ENCODE measurements at places on chromosomes 16 and 17.

- no peak for DNase-seq
Measured at GRCh38 chr17:11557727-11558452, 40.4 kb upstream of the DNAH9 start.

DNA sequence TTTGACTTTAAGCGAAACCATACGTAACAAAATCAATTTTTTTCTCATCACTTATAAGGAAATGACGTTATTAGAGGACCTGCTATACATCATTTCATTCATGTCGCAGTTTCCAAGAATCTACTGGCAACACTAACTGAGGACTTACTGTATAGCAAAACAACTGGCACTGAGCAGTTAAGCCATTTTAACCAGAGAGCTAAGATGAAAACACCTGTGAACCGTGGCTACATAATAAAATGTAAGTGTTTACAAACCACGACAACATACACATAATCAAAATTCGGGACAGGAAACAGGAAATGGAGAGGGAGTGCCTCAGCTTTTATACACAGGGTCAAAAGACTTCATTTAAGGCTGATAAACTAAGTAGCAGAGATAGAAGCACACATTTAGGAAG lies 29.5 kb downstream of the METTL16 start:
- DNase-seq = no peak

DNA sequence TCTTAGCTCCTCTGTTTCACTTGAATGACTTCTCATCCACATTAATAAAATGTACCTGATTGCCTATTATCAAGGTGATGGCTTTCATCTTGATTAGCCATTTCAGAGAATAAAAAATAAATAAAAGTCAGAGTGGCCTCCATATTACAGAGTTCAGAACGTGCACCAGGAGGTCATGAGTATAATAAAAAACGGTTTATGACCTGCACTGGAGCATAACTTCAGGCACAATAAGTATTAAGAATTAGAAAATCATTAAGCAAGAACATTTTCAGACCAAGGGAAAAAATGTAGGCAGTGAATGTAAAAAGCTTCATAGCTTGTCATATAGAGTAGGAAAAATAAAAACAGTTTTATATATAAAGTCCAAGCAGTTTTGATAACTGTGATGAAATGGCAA lies 11.4 kb downstream of the METTL9 start:
- no peak for DNase-seq

GRCh38 chr17:301681-302299 lies 50.8 kb downstream of the RPH3AL start:
- DNase-seq = peak; percentile 8

GRCh38 chr17:18371455-18371854 lies 6.1 kb upstream of the EVPLL start:
- DNase-seq = no peak

DNA sequence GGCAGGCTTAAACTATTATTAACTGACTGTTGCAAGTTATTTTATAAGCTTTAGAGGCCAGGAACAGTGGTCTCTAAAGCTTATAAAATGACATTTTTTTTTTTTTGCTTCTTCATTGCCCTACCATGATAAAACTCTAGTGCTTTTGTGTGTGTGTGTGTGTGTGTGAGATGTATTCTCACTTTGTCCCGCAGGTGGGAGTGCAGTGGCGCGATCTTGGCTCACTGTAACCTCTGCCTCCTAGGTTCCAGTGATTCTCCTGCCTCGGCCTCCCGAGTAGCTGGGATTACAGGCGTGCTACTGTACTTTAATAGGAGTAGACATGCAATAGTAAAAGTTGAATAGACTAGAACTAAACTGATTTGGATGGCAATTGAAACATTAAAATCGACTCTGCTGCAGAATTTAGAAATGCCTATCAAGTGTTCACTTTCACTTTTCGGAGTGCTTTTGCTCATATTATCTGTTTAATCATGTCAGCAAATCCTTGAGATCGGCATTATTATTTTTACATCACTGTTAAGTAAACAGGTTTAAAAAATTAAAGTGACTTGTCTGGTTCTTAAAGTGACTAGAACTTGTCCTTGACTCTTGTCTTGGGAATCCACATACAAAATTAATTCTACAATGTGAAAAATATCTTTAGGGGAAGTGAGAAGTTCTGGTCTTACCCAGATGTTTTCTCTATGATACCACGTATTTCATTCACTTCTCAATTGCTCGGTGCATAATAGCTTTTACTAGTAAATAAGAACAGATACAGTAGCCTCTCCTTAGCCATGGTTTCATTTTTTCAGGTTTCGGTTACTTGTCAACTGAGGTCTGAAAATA lies 8.4 kb upstream of the PCTP start:
- DNase-seq = no peak

DNA sequence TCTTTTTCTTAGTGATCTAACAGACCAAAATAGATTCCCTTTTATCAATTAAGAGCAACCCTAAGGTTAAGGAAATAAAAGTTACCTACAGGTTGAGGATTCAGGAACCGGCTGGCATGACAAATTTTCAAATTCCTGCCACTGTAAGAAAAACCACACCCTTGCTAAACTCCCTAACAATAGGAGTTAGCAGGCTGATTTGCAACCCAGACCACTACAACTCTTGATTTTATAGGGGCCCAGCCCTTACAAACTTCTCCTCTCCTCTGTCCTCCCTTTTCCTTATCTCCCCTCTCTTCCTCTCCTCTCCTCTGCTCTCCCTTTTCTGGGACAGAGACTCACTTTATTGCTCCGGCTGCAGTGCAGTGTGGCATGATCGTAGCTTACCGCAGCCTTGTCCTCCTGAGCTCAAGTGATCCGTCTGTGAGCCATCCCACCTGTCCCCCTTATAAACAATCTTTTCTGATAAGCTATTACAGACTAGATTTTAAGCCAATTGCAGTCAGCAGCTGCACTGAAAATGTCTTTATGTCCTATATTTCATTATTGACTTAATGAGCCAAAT lies 418.9 kb downstream of the CDH8 start:
- DNase-seq = no peak

- DNase-seq = peak; percentile 56
Measured at GRCh38 chr16:50273888-50274325, 7.6 kb downstream of the ADCY7 start.
